GF-D8 (cell line): ENCODE measurements at places on chromosomes 2 and 18.

- peak; percentile 1 for DNase-seq
These were observed 20.3 kb downstream of the SLC8A1 start for GRCh38 chr2:40431600-40431955.

DNA sequence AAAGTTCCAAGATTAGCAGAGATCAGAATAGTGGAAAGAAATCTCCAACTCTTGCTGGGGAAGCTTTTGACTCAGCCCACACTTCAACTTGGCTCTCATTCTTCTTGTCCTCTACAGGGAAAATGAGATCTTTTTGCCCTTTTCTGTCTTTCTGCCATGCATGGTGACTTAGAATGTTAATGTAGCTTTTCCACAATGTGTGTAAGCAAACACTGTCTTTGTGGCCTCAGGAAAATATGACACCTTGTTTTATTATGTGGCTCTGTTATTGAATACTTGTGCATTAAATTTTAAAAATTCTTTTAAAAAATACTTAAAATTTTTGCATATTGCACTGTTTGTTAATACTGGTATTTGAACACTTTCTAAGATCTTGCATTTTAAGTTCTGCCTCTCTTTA lies 65.4 kb upstream of the WDR75 start:
- no peak for DNase-seq

- no peak for DNase-seq
These were observed 2.0 kb downstream of the LYPD6B start for GRCh38 chr2:149040451-149040850.

DNA sequence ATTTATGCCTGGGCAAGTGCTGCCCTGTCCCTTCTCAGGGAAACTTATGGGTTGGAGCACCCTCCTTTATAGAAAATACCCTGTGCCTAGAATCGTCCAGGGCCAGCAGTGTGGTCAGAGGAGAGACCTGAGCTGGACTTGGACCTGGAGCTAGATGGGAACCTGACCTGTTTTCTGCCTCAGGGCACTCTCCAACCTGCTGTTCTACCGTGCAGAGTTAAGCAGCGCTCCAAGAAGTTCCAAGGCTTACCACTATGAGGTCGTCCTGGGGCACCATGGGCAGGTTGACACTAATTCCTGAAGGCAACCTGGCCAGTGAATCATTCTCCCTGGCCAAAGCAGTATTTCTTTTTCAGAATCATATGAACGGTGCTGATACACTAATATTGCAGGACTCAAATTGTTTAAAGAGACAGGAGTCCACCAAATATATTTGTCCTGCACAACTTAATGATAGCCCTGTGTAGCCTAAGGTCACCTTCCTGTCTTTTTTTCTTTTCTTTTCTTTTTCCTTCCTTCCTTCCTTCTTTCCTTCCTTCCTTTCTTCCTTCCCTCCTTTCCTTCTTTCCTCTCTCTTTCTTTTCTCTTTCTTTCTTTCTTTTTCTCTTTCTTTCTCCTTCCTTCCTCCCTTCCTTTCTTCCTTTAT lies 455.4 kb upstream of the HNMT start:
- DNase-seq = no peak

- DNase-seq = no peak
These were observed 24.8 kb upstream of the TUBB6 start for GRCh38 chr18:12283256-12283655.

- no peak for DNase-seq
These were observed 207.2 kb downstream of the NAPG start for GRCh38 chr18:10732990-10733389.

- DNase-seq = no peak
These were observed 283.3 kb downstream of the AGPS start for GRCh38 chr2:177675825-177676224.

GRCh38 chr2:228654707-228655106 lies 473.2 kb upstream of the SPHKAP start:
- DNase-seq = no peak

GRCh38 chr2:103265521-103265920 lies 503.7 kb downstream of the TMEM182 start:
- no peak for DNase-seq

- peak; percentile 5 for DNase-seq
These were observed 100.1 kb downstream of the WDPCP start for GRCh38 chr2:63488118-63488713.

GRCh38 chr2:188966728-188967440 lies 7.3 kb upstream of the COL3A1 start:
- DNase-seq = no peak

DNA sequence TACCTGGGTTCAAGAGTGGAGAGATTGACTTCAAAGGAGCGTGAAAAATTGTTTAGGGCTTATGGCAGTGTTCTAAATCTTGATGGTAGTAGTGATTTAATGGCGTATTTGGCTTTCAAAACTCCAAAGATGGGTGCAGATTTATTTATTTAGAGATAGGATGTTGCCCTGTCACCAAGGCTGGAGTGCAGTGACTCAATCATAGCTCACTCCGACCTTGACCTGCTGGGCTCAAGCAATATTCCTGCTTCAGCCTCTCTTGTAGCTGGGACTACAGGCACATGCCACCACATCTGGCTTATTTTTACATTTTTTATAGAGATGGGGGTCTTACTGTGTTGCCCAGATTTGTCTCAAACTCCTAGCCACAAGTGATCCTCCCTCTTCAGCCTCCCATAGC lies 52.5 kb downstream of the FAM117B start:
- no peak for DNase-seq

GRCh38 chr2:108594132-108594981 lies 60.1 kb downstream of the LIMS1 start:
- peak; percentile 64 for DNase-seq

DNA sequence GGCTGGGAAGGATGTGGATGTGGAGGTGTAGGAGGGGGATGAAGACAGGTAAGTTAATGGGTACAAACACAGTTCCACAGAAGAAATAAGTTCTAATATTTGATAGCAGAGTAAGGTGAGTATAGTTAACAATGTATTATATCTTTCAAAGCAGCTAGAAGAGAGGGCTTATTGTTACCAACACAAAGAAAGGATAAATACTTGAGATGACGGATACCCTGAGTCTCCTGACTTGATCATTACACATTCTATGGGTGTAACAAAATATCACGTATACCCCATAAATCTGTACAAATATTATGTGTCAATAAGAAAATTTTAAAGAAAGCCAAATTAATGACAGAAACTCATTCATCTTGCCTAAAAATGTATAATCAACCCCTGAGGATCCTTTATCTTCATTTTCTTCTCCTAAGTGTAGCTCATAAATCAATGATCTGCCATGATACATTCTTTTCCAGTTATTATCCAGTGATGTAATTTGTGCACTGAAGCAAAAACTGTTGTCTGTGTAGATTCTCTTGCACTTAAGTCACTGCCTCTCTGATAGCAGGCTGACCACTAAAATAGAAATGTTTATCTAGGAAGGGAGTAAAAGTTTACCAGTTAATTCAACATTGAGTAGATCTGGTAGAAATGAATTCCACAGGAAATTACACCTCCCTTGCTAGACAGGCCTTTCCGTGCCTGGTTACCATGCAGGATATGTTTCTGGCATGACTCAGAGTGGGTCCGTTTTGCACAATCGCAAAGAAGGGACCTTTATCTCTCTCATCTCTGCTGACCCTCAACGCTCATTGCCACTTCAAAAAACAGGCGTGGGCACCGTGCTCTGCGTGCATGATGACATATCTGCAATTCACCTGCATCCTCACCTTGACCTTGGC lies 249.7 kb upstream of the NCKAP5 start:
- DNase-seq = no peak

- DNase-seq = no peak
These were observed 633 bp downstream of the BCL2 start for GRCh38 chr18:63318889-63319382.

GRCh38 chr18:46156843-46157242 lies 52.7 kb downstream of the HAUS1 start:
- DNase-seq = no peak

- no peak for DNase-seq
These were observed 19.9 kb upstream of the TMEM18 start for GRCh38 chr2:696999-697627.

DNA sequence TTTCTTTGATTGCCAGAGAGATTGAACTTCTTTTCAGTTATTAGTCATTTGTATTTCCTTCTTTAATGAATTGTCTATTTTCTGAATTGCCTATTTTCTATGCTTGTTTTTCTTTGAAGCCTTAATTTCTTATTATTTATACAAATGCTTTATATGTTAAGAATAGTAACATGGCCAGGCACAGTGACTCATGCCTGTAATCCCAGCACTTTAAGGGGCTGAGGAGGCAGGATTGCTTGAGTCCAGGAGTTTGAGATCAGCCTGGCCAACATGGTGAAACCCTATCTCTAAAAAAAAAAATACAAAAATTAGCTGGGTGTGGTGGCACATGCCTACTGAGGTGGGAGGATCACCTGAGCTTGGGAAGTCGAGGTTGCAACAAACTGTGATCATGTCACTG lies 4.7 kb upstream of the RAB11FIP5 start:
- DNase-seq = no peak

- no peak for DNase-seq
These were observed 30.8 kb upstream of the PUM2 start for GRCh38 chr2:20381457-20381856.

GRCh38 chr2:188189356-188189755 lies 102.3 kb upstream of the GULP1 start:
- DNase-seq = no peak

GRCh38 chr2:47297767-47298425 lies 105.1 kb upstream of the MSH2 start:
- DNase-seq = no peak

DNA sequence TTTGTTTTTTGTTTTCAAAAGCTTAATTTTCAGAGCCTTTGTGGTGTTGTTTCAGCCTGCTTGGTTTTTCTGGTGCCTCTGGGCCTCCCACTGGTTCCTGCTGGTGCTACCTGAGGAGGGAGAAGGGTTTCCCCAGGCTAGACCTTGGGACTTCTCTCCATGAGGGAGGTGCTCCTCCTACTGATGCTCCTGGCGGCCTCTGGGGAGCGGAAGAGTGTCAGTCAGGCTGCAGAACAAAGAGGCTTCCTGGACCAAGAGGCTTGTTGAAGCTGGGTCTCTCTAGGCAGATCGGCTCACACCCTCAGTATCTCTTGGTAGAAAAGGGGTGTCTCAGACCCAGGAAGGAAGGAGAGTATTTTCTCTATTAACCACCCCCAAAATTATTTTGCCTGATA lies 32.2 kb downstream of the RFX8 start:
- DNase-seq = no peak

DNA sequence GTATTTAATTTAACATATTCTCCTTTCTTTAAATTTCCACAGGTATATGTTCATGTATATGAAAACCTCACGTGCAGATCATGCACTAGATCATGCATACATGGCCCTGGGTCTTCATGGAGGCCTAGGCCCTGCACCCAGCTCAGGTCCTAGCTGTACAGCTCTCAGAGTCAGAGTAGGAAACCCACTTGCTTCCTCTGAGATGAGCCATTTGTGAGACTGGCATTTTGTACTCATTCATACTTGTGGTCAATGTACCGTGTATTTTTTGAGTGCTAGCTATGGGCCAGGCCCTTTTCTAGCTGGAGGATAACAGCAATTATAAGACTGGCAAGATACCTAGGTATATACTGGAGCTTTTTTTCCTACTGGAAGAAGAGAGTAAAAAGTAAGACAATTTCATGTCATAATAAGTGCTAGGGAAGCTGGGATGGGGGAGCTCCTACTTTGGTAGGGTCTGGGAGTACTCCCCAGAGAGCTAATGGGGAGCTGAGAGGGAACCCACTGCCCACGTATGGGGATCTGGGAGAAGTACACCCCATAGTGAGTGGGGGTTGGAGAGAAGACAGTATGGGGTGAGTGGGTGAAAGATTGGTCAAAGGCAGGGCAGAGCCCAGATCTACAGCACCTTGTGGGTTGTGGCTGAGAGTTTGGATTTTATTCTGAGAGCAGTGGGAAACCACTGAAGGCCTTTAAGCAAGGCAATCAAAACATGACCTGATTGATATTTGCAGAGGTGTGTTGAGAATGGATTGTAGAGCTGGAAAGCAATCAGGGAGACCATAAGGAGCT lies 72.0 kb downstream of the POLE4 start:
- no peak for DNase-seq
